ENCODE measurements at places on chromosomes 1 and 21.
A peak's percentile ranks its signal among the peaks of the same experiment; 100 is the strongest.

DNA sequence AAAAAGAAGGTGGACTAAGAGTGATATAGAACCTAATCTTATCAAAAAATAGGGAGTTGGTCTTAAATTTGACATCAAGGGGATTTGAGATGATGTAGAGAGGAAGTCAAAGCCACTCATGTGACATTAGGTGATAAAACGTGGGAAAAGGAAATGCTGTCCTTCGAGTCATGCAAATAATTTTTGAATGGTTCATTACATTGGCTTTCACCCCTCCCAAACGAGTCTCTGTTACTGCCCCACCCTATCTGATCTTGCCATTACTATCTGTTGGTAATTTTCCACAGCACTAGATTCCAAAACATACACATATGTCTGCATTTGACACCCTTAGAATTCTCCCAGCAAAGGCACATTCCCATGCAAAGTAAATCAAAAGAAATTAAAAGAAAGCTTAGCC lies 531.1 kb upstream of the ADAMTS5 start:
- no peak for DNase-seq

DNA sequence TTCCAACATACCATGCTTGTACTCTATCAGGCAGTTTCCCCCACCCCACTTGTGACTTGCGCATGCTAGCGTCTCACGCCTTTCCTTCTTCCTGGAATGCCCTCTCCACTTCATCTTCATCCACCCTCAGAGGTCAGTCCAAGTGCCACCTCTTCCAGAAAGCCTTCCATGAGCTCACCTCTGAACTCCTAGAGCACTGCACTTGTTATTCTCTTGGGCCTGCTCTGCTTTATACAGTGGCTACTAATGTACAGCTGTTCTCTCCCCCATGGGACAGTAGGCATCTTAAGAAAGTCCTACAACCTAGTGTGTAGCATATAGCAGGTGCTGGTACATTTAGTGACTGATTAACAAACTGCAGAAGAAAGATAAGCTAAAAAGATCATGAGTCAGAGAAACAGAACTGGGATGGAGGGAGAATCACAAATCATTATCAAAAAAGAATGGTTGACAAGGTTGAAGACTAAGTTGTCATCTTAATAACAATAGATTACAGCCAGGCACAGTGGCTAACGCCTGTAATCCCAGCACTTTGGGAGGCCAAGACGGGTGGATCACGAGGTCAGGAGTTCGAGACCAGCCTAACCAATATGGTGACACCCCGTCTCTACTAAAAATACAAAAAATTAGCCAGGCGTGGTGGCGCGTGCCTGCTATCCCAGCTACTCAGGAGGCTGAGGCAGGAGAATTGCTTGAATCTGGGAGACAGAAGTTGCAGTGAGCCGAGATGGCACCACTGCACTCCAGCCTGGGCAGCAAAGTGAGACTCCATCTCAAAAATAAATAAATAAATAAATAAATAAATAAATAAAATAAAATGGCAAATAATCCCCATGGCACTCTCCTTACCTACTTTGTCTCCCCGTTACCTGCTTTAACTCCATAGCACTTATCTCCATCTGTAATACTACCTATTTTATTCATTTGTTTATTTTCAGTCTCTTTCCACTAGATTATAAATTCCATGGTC lies 16.3 kb upstream of the TSPAN1 start:
- DNase-seq: no peak

GRCh38 chr1:193157360-193157759 lies 29.1 kb downstream of the B3GALT2 start:
- no peak for DNase-seq

DNA sequence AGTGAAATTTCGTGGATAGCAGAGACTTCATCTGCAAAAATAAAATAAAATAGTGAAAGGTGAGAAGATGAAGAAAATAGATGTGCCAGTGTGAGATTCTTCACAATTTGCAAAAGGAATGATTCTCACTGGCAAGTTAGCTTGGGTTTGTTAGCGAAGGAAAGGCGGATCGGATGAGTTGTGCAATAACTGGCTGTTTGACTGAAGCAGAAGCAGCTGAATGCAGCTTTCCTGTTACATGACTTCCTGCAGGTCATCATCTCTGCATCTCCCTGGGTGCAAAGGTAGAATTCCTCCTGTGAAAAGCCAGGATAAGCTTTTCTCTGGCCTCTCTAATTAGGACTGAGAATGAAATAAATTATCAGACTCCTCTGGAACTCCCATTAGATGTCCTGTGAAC lies 263.1 kb upstream of the CHRM3 start:
- DNase-seq: no peak

DNA sequence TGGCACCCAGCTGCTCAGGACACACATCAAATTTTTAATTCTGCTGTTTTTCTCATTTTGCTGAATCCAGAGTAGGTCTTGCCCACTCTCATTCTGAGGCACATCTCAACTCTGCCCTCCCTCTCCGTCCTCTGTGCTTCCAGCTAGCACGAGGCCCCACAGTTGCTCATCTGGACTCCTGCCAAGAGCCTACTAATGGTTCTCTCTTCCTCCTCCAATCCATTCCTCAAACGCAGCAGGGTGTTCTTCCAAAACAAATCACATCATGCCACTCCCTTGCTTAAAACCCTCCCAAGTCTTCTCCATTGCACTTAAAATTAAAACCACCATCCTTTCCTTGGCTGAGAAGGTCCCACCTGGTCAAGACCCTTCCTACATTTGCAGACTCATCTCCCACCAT lies 49.8 kb upstream of the SCAF4 start:
- DNase-seq: no peak

- DNase-seq: no peak
Measured at GRCh38 chr1:214983126-214983869, 99.2 kb upstream of the KCNK2 start.

DNA sequence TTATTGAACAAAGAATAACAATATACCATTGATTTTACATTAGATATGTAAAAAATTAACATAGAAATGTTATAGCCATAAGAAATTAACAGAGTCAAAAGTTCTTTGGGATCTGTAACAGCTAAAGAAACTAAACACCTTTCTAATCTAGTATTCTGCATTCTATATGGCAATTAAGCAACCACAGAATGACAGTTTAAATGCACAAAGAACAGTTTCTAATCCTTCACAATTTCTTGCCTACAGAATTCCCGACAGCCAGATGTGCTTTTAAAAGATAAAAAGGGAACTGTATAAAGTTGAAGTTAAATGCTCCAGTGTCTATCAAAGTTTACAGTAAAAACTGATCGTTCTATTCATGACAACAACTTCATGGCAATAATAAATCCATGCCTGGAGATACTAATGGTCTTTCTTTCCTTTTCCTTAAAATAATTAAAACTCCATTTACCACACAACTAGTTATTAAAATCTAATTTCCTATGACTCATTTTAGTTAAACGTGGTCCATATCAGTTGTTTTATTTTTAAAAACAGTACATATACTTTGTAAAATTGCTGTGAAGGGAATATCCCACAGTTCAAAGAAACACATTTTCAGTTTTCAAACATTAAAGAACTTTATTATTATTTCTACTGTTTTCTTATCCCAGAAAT lies 110.2 kb downstream of the EIF4G3 start:
- no peak for DNase-seq

DNA sequence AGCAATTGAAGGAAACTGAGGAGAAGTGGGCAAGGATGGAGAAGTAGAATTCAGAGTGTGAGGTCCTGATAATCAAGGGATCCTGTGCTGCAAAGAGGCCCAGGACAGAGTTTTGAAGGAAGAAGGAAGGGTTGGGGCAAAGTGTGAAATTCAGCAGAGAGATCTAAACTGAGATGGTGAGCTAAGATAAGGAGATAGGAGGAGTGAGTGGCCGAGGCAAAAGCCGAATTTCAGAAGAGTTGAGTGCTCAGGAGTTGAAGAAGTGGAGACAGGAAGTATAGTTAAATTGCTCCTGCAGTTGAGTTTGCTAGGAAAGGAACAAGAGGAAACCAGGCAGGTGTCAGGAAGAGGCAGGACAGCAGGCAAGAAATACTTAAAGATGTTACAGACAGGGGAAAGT lies 16.4 kb upstream of the MAPKAPK2 start:
- no peak for DNase-seq

- DNase-seq: no peak
Measured at GRCh38 chr21:46038871-46039397, 57.4 kb downstream of the COL6A1 start.

DNA sequence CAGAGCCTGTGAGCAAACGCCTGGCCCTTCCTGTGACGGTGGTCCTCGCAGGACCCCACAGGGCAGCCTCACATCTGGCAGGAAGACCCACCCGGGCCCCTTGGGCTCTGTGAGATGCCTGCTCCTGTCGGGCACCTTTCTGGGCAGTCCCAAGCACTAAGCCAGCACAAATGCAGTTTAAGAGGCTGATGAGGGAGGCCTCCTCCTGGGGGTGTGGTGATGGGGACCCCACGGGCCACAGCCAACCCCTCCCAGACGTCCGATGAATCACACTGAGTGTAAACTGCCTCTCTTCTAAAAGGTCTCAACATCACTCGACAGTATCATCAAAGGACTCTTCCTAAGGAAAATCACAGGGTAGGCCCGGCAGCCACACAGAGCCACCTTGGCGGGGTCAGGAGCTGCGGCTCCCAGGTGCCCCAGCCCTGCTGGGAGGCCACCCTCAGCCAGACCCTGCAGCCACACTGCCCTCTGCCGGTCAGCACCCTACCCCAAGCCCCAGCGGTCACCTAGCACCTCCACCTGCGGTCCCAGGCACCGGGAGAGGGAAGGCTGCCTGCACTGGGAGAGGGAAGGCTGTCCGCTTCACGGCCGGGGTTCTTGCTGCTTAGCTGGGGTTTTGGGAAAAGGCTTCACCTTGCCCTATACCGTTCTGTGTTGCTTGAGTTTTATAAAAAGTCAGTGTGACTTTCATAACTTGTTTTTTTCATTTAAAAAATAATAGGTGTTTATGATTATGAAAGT lies 3.9 kb upstream of the PRKCZ start:
- DNase-seq: peak; percentile 81

GRCh38 chr1:991895-992294 lies 8.0 kb downstream of the HES4 start:
- DNase-seq: no peak

GRCh38 chr1:86477256-86477655 lies 8.5 kb downstream of the CLCA1 start:
- no peak for DNase-seq

DNA sequence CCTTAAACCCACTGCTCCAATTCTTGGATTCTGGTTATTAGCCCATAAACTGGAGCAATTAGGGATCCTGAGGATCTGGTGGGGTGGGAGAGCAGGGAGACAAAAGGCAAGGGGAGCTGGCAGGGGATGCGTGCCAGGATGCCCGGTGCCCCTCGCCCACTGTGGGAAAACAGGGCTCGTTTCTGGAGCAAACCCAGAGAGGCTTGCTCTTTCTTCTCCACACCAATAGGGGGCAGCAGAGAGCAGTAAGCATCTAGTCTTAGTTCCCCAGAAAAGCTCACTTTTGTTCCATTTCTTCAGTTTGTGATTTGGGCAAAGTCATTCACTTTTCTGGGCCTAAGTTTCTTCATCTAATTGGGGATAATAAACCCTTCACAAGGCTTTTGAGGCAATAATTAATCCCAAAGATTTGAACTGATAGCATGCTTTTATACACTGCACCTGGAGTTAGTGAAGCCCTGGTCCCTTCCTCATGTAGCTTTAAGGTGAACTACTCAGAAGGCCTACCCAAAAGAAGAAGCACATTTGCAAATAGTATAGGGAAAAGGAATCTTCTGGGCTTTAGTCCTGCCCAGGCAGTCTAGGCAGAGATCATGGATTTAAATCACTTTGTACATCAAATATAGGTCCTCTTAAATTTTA lies 160.6 kb upstream of the USP24 start:
- DNase-seq: peak; percentile 68

- DNase-seq: no peak
Measured at GRCh38 chr1:154779551-154780189, 90.4 kb downstream of the KCNN3 start.

DNA sequence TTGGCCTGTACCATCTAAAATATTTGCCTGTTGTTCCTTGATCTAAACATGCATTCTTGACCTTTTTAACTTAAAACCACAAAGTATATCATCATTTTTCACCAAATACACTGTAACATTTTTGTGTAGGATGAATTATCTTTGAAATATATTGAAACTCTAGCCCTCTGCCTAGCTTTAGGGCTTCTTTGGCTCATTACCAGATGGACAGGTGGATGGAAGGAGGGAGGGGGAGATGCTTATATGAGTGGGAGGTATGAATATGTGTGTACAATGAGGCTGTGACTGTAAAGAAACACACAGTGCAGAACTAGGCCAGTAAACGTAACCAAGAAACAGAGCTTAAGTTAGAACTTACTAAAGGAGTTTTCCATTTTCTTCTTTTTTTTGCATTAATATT lies 118.5 kb downstream of the ESRRG start:
- DNase-seq: no peak

- DNase-seq: peak; percentile 68
Measured at GRCh38 chr1:205680073-205680851, at the start of gene SLC45A3. Gene SLC45A3, minus strand, starts transcription at chr1:205680509. Its CDS starts 15,853 bp downstream, at chr1:205664656.

GRCh38 chr1:56904663-56905397 lies 50.2 kb downstream of the C8A start:
- DNase-seq: no peak

DNA sequence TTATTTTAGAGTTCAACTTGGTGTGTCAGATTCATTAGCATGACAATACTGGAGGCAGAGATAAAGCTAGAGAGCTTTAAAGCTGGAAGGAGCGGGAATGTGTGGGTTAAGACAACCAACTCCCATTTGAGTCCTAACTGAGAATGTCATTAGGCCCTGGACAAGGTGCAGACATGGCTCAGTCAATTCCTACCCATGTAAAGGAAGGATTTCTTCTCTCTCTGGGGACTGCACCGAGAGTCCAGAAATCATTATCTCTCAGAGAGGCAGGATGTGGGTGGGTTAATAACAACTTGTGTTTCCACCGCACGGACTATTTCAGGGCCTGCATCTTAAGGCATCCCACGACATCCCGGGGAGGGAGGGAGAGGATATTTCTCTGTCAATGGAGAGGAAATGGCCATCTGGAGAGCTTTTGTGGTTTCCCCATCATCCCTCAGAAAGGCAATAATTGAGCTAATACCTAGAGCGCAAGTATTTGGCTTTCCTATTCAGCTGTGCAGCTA lies 46.7 kb upstream of the SARS1 start:
- peak; percentile 48 for DNase-seq

DNA sequence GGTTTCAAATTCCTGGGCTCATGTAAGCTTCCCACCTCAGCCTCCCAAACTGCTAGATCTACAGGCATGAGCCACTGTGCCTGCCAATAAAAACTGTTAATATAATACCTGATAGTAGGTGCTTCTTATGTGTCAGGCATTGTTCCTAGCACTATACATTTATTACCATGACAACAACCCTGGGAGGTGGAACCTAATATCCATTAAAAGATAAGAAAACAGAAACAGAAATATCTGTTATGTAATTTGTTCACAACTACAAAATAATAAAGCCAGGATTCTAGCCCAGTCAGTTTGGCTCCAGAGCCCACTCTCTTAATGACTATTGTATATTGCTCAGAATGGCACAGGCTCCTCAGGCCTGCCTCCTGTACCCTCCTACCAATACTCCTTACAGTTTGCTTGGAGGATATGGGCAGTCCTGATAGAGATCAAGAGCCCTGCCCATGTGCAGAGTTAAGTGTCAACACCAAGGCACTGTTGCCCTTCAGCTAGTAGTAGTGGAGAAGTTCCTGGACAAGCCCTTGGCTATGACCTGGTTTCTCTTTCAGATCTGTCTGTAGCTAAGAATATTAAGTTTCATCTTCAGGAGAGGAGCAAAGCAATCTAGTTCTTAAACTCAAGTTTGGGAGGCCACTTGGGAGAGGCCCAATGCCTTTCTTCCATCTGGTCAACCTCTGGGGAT lies 22.4 kb downstream of the RPL5 start:
- no peak for DNase-seq

- peak; percentile 84 for DNase-seq
Measured at GRCh38 chr1:110060034-110060661, 10.3 kb downstream of the ALX3 start.

Measured in GM13976 (cell line).